Sigmoid colon (tissue), 7 donors: ENCODE measurements at places on chromosomes 5 and 9. TPM values are rescaled to one million over a fixed set of nuclear protein-coding genes. Genes with fewer than 3 reads are reported as not detected.

KIAA1958 gene
- polyA plus RNA-seq, result 1.7 TPM

PCDHA13 gene
- 0.10 TPM for polyA plus RNA-seq

PCDHGA7 gene
- 0.42 TPM for polyA plus RNA-seq

PCDHB5 gene
- not detected for polyA plus RNA-seq

FAM221B gene
- 0.03 TPM for polyA plus RNA-seq

TMEM203 gene
- polyA plus RNA-seq, result 38.4 TPM

INSL6 gene
- not detected for polyA plus RNA-seq
